ENCODE measurements at places on chromosomes 5 and 9. TPM values are rescaled to one million over a fixed set of nuclear protein-coding genes. Genes with fewer than 3 reads are reported as not detected.

The SH3TC2 gene
- 0.73 TPM for total RNA-seq

The PCDHB2 gene
- 4.1 TPM for total RNA-seq

The VCAN gene
- 12.7 TPM for total RNA-seq

The PCYOX1L gene
- total RNA-seq, result 2.8 TPM

The CERCAM gene
- total RNA-seq, result 38.6 TPM

The LAMC3 gene
- total RNA-seq, result 2.1 TPM

The ANGPTL2 gene
- total RNA-seq, result not detected

The ARID3C gene
- total RNA-seq, result not detected

The RECK gene
- 6.5 TPM for total RNA-seq

The GADD45G gene
- 0.42 TPM for total RNA-seq

The PCDHB13 gene
- 0.07 TPM for total RNA-seq

The NMUR2 gene
- 0.13 TPM for total RNA-seq

The CYLC2 gene
- total RNA-seq, result not detected
